CD4-positive, alpha-beta T cell treated with Interleukin-17A for 4 hours (primary cell): ENCODE measurements at places on chromosomes 5 and 9.

DNA sequence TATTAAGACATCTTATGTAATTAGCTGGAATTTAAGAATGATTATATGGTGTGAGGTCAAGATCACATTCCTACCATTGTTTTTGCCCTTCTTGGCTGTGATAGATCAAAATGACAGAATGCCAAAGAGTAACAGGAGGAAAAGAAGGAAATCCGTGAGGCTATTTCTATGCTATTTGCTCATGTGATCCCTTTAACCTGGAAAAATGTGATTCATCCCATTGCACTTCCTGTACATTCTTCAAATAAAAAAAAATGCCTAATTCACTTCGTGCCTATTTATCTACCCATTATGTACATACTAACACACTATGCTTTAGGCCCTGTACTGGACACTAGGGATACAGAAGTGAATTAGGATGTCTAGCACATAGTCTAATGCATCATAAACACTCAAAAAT, 154.1 kb upstream of the PAPPA start:
- no peak for DNase-seq

DNA sequence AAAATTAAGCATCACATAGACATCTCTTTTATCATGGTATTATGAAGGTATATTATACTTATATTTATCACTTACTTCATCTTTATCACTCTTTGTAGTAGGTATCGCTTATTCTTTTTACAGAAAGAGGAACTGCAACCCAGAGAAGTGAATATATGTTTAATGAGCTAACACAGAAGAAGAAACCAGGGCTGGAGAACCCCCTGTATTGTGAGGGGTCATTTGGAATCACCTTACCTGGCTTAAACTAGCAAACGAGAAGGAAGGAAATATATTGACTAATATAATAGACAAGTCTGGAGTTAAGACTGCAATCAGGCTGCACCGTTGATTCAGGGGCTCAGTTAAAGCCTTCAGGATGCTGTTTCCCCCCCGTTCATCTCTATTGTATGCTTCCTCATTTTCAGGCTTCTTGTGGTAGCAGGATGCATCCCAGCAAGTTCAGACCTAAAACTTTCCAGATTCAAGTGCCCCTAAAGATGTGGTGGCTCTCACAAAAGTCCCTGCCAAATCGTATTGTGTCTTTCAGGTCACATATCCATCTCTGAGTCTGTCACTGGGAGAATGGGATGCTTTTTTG, 146.4 kb downstream of the GCNT1 start:
- no peak for DNase-seq

DNA sequence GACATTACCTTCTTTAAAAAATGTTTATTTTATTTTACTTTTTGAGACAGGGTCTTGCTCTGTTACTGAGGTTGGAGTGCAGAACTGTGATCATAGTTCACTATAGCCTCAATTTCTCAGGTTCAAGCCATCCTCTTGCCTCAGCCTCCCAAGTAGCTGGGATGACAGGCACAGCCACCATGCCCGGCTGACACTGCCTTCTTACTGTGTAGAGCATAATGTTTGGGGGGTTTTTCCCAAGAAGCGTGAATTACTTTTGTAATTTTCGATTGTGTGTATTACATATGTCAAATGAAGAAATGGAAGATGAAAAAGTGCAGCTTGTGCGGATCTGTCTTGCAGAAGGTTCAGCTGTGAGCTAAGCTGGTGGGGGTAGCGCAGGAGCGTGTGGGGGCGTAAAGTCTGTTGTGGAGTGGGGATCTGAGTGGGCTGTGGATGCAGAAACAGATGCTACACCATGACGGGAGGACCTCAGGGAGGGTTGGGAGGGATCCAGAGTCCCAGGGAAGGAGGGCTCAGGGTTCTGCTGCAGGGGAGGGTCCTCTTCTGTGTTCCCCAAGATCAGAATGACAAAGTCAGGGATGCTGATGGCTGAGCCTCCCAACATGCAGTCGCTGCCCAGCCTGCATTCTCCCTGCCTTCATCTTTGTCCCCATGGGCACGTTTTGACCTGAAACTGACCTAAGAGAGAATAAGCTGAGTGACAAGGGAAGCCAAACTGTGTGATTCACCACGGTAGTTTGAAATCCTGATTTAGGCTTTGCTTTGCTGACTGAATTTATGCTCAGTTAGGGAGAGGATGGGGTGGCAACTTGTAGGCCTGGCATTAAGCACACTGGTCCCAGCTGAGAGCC, 6.8 kb upstream of the ANKRD33B start:
- DNase-seq: no peak

DNA sequence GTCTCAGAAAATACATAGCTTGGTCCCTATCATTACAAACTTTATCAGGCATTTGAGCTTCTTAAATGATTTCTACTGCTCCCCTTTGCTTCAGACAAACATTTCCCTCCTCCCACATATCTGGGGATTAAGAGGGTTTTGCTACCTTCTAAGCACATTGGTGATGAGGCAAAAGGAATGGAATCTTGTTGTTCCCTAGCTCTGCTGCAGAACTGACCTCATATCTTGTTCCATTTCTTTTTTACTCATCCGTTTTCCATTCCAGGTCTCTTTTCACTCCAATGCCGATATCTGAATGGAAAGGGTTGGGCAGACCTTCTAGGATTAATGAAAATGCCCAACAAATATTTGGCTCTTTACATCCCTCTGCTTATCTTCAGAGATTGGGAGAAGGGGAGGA, 444.6 kb downstream of the ZNF608 start:
- DNase-seq: no peak

DNA sequence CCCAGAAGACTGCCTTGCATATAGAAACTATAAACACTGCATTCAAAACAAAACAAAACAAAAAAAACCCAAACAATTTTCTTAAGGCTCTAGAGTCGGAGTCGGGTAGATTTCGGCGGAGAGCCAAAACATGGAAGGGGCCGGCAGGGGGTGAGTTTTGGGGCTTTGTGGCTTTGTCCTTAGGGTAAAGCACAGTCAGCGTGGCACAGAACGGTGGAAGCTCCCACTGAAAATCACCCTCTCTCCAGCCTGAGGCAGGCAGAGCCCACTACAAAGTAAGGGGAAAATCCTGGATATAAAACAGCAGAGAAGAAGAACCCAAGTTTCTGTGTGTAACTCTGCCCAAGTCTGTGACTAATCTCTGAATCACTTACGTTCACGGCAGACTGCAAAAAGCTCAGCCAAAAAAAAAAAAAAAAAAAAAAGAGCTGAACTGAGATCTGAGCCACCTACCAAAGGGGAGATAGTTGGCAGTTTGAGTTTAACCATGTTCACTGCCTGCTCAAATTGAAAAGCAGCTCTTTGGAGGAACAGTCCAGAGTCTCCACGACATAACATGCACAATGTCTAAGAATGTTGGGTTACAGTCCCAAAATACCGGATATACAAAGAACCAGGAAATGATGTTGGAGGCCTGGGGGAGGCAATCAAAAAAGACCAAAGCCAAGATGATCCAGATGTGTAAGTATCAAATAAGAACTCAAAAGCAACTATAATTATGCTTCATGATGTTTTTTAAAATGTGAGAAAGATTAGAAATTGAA, 26.6 kb upstream of the OR2K2 start:
- DNase-seq: no peak

DNA sequence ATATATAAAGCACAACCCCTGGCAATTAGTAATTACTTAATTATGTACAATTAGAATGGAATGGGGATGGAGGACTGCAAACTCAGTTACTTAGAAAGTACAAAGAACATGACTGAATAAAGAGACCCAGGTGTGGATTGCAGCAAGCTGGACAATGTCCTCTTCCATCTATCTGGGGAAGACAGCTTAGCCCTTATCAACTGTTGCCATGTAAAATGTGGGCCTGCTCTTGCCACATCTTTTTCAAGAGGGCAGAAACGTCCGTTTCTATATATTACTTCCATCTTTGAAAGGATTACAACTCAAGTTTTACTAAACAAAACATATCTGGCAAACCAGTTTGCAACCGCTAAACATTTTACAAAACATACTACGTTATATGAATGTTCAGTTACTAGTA, 26.2 kb downstream of the GOLPH3 start:
- DNase-seq: no peak

- no peak for DNase-seq
Observed at GRCh38 chr5:123156577-123157296, 67.7 kb downstream of the PRDM6 start.

DNA sequence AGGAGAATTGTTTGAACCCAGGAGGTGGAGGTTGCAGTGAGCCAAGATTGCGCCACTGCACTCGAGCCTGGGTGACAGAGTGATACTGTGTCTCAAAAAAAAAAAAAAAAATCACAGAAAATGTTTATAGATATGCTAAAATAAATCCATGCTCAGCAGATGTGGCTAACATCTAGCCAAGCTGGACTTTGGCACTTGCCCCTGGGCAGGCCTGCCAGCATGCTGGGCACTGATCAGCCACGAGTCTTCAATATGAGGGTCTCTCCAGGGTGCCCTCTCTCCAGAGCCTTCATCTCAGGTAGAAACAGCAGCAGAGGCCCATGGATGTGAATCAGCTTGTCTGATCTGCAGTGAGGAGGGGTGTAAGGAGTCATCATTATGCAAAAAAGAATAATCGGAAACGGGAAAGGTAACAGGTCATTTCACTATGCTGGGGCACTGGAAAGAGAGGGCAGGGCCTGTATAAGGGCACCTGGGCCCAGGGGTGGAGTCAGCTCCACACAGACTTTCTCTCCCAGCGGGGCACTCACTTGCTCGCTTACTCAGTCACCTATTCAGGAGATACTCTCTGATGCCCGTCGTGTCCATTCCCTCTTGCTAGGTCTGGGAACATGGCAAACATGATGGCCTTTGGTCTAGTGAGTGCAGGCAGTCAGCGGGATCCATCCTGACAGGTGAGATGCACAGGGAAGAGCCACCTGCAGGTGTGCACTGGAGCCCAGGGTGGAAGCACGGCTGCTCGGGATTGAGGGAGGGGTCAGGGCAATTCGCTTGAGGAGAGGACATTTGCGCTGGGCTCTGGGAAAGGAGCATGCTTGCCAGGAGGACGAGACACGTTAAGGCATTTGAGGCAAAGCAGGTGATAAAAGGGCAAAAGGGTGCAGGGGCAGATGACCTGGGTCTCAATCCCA, 17.1 kb downstream of the RNF44 start:
- no peak for DNase-seq

- DNase-seq: no peak
Observed at GRCh38 chr9:34079181-34079580, 30.5 kb upstream of the UBAP2 start.

- no peak for DNase-seq
Observed at GRCh38 chr5:59588922-59589321, 304.6 kb downstream of the PDE4D start.

GRCh38 chr9:34477541-34477940, 18.9 kb downstream of the DNAI1 start:
- DNase-seq: no peak

- DNase-seq: no peak
Observed at GRCh38 chr5:79183617-79184016, 52.3 kb upstream of the JMY start.

- no peak for DNase-seq
Observed at GRCh38 chr9:128182893-128183588, 8.3 kb downstream of the CIZ1 start.

- DNase-seq: no peak
Observed at GRCh38 chr5:169946743-169947295, 33.5 kb downstream of the INSYN2B start.

GRCh38 chr5:34656700-34657273, 659 bp downstream of the RAI14 start:
- peak; percentile 6 for DNase-seq

DNA sequence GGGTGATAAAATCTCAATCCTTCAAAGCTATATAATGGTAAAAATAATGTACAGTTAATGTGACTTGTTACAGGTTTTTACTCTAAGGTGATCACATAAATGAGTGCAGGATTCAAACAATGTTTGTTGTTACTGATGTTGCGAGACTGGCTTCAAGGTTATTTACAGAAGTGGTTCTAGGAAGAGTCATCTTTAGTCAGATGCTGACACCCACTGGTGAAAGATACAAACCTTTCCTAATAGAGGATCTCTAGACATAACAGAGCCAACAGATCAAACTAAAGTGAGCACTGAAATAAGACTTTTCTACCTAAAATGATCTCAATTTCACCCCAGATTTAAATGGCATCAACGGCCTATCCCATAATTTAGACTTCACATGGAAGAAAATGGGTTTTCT, 20.2 kb downstream of the ARSB start:
- DNase-seq: no peak

- DNase-seq: no peak
Observed at GRCh38 chr5:103617090-103617489, 54.5 kb upstream of the NUDT12 start.

DNA sequence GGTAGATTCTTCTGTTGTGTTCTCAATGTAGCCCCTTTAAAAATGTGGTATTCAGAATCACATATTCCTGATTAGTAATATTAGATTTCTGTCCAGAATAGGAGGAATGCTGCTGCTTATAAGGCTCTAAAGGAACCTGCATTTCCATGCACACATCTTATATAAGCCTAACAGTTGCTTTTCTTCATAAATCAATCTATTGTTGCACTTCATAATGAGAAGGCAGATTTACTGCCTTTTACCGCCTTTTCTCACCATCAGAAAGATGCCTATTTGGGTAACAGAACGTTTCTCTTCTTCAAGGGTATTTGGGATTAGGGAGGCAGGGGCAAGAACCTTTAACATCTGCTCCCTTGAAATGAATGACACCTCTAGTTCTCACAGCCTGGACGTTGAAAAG, 243.4 kb downstream of the MLLT3 start:
- no peak for DNase-seq

DNA sequence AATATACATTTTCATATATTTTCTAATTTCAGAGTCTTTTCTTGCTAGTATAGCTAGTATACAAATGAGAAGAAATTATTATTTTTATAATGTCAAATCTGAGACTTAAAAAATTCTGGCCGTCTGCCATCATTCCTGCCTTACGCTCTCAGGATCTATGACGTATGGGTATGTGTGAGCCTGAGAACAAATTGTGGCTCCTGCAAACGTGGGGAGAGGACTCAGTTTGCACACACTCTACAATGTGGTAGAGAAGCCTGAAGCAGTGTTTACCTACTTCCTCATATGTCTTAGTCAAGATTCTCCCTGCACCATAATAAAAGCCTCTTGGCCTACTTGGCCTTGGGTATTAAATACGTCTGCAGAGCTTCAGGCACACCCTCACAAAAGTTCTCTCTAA, 825.4 kb downstream of the SEMA5A start:
- no peak for DNase-seq
